ENCODE measurements at places on chromosomes 12 and 14.

DNA sequence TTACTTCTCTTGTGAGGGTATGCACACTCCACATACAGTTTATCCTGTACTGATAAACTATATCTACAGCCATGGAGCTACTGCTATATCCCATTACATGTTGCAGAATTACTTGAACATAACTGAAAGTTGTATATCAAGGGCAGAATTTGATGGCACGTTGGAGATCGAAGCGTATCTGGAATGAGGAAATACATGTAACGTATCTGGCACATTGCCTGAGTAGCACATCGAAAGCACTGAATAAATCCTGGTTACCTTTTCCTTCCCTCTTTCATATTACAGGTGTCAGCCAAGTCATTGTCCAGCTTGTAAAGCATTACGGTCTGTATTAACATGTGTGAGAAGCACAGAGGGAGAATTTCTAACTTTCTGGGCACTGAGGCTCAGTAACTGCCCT is 42.1 kb upstream of the LIN7A start:
- DNase-seq, result no peak

- no peak for DNase-seq
Observed at GRCh38 chr14:76509311-76509710, 133.4 kb downstream of the ESRRB start.

DNA sequence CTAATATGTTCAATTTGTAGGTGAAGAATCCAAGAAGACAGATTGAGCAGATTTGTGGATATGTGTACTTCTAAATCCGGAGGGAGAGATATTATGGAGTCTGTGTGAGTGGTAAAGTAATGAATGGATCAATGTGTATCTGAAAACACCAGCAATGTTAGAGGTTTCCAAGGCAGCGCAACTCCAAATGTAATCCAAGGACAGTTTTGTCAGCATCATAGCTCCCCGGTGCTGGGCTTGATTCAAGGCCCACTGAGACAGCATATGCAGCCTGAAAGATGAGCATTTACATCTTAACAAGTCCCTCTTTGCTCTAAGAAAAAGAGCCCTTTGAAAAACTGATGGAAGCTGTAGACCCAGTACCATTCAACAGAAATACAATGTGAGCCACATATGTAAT is 38.3 kb upstream of the FRMD6 start:
- no peak for DNase-seq

DNA sequence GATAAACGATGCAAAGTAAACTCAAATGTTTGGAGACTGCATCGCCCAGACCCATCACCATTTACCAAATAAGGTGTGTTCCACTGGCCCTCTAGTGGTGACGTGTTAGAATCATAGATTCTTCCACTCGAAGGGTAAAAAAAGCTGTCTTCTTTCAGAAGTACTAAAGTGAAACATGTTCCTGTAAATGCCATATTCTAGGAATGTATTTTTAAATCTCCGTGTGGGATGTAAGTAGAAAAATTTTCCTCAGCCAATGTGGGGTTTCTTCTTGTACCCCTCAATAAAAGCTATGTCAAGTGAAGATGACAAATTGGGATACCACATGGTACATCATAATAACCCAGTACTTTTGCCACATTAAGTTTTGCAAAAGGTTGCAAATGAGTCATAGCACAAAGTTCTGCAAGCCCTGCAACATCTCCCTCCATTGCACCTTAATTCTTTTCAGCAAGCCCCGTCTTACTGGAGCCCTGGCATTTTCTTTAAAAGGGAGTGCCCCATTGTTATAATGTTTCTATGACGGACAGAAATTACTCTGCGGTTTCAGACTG is 100.8 kb downstream of the CCER1 start:
- DNase-seq, result no peak

GRCh38 chr12:88957358-88957757 is 377.1 kb upstream of the KITLG start:
- DNase-seq, result no peak

DNA sequence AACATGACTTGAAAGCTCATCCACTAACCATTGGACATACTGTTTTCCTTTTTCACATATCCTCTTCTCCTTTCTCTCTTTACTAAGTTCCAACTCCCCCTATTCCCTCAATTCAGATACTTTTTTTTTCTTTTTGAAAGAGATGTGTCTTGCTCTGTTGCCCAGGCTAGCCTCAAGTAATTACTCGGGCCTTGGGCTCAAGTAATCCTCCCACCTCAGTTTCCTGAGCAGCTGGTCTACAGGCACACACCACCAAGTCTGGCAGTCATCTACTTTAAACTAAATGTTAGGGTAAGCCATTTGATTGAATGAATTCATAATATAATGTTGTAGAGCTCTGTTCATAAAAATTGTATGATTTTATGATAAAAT is 15.5 kb downstream of the LEMD3 start:
- no peak for DNase-seq

- no peak for DNase-seq
Observed at GRCh38 chr12:10214895-10215267, 2.2 kb downstream of the GABARAPL1 start.

DNA sequence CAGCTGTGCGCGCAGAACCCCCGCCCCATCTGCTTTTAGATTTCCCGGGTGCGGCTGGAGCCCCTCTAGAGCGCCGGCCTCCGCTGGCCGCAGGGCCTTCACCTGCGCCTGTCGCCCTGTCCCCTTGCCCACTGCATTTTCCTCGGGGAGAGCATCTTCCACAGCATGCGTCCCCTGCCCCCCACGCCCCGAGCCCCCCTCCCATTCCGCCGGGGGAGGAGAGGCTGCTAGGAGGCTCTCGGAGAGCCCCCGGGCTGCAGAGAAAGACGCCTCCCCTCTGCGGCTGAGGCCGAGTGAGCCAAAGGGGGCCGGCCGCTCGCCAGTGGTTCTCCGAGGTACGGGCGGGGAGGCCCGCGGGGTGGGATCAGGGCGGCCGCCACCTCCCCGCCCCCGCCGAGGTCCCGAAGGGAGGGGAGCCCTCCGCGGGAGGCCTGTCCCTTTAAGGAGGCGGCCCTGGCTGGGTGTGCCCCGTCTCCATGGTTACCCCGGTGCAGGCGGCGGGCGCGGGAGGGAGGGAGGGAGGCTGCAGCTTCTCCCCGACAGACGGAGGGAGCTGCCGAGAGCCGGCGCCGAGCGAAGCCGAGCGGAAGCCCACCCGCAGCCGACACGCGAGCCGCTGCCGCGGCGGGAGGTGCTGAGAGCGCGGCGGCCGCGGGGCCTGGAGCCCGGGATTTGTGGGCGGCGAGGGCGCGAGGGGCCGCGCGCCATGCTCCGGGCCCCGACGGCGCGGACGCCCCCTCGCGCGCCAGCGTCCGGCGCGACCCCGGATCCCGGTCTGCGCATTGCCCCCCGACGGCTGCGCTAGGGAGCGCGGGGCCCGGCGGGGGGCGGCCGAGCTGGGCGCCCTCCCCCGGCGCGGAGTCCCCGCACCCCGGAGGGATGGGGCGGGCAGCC is at the start of gene KCNH3:
Gene KCNH3, plus strand, starts transcription at position 521 of the 894 bp plus-strand sequence. CDS start 387 bp downstream, outside the sequence.
- no peak for DNase-seq

DNA sequence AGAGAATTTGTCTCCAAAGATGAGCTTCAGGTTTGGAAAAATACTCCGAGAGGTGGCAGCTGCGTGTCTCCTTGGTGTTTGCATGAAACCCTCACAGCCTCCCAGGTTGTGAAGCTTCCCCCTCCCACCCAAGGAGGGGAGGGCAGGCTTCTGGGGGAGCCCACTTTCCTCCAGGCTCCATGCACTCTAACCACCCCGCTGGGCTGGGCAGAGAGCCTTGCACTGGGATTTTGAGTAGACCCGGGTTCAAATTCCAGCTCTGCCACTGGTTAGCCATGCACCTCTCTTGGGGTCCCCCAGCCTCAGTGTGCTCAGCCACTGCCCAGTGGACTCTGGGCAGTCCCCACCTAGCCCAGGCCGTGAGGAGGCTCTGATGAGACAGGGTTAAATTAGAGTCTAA is 4.3 kb upstream of the DLK1 start:
- DNase-seq, result no peak
